HepG2 (cell line): ENCODE measurements at places on chromosomes 16 and 17.

- DNase-seq, result no peak
Observed at GRCh38 chr17:65283704-65284103, 146.5 kb downstream of the RGS9 start.

GRCh38 chr17:70080541-70081347 is 5.7 kb downstream of the KCNJ16 start:
- no peak for DNase-seq

- DNase-seq, result no peak
Observed at GRCh38 chr17:31511580-31511979, 120.1 kb downstream of the RAB11FIP4 start.

DNA sequence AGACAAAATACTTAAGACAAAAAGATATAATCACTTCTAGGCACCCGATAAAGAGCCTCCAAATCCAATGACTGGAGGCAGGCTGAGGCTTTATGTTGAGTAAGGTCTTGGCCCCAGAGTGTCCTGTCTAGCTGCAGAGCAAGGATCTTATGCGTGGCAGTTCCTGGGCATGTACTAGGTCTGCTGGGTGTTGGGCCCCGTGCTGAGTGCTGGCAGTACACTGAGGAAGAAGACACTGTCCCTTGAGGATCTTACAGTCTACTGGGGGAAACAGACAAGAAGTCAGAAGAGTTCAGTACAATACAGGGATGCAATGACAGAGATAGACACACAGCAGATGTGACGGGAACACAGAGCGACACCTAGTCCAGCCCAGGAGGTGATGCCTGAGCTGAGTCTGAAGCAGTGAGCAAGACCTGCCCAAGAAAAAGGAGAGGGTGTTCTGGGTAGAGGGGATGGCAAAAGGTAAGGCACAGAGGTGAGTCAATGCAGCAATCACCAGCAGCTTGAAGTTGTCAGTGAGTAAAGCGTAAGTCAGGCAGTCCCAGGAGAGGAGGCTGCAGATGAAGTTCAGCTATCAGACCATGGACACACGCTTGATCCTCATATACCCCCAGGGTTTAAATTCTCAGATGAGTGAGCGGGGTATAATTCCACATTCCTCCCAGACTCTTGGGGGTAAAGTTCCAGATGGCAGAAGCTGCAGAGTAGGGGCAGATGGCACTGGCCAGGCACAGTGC is 18.1 kb downstream of the MAP3K14 start:
- DNase-seq, result no peak

- DNase-seq, result no peak
Observed at GRCh38 chr17:229709-230394, 48.4 kb upstream of the DOC2B start.

DNA sequence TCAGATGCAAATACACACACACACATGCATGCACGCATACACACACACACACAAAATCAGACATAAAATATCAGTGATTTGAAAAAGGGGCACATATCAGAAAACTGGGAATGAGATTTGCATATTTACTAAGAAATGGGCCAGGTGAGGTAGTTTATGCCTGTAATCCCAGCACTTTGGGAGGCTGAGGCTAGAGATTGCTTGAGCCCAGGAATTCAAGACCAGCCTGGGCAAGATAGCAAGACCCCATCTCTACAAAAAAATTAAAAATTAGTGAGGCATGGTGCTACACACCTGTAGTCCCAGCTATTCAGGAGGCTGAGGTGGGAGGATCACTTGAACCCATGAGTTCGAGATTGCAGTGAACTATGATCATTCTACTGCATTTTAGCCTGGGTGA is 22.4 kb upstream of the PNPO start:
- DNase-seq, result no peak

DNA sequence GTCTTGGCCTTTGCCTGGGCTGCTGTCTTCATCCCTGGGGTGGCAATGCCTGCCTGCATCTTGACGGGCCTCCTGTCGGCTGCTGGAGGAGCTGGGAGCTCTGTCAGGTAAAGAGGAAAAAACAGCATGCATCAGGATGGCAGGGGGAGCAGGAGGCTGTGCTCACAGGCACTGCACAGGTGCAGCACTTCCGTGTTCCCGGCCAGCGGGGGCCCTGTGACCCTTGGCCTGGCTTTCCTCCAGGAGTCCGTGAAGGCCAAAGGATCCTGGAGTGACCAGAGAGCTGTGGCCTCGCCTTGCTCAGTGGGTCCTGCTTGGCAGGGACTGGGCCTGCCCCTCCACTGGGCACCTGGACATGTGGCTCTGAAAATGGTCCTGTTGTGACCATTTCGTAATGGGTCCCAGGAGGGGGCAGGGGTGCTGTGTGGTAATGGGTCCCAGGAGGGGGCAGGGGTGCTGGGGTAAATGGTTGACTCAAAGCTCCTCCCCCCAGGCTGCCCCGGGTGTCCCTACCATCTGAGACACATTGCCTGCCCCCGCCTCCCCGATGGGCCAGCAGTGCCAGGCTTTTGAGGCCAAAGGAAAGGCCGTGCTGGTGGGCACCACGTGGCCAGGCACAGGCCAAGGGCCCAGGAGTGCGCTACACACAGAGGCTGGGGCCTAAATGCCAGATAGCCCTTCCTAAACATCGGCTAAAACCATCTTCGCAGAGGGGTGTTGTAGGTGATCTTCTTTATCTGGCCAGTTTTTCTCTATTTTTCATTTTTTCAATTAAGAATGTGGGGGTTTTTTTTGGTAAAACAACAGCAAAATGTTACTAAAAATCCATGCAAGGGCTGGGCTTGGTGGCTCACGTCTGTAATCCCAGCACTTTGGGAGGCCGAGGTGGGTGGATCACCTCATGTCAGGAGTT is 4.0 kb upstream of the FASN start:
- DNase-seq, result peak; percentile 87

- peak; percentile 16 for DNase-seq
Observed at GRCh38 chr16:50245417-50246298, 20.7 kb upstream of the ADCY7 start.

DNA sequence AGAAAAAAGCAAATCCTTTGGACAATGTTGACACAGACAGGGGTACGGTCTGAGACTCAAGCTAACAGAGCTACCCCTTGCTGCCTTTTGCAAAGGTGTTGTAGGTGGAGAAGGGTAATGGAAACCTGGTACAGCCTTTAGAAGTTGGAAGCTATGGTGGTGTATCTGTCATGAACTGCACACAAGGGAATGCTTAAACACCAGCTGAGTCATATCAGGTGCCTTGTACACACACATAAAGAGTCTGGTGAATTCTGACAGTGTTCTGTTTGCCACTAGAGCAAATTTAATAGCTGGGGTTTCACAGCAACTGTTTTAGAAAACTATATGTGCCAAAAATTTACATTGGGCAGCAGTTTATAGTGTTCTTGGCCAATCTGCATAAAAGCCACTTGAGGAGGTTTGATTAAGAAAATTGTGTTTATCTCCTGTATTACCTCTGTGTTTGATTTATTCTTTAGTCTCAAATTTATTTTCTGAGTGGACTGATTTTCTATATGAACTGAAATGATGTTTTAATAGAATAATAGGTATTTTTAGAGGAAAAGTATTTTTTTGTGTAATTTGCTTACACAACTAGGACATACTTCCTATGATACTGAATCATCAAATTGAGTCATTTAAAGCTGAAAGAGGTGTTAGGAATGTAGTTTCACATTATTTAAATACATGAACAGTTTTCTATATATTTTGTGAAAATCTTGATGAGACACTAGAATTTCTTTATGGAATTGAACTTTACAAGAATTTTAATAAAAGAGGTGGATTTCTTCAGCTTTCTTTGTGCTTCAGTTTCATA is 136.9 kb downstream of the MAP2K6 start:
- DNase-seq, result no peak

GRCh38 chr16:15900901-15901500 is 12.6 kb upstream of the CEP20 start:
- no peak for DNase-seq

DNA sequence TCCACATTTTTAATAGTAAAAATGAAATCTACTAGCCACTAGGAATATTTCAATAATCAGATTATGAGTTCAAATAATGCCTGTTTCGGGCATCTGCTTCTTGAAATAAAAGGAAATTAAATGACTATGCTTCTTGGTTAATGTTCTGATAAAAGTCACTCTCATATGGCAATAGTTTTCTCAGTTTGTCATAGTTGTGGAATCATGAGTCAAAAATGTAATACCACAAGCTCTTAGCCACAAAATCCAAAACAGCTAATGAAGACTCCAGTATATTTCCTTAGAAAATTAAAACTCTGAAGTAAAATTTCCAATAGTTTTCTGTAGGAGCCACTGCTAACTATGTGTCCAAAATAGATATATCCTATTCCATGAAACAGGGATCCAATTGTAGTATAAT is 676.3 kb upstream of the CDH8 start:
- no peak for DNase-seq
